ENCODE measurements at places on chromosomes 5 and 9.

GRCh38 chr5:169003721-169004541, 297.0 kb downstream of the SLIT3 start:
- DNase-seq, result no peak

DNA sequence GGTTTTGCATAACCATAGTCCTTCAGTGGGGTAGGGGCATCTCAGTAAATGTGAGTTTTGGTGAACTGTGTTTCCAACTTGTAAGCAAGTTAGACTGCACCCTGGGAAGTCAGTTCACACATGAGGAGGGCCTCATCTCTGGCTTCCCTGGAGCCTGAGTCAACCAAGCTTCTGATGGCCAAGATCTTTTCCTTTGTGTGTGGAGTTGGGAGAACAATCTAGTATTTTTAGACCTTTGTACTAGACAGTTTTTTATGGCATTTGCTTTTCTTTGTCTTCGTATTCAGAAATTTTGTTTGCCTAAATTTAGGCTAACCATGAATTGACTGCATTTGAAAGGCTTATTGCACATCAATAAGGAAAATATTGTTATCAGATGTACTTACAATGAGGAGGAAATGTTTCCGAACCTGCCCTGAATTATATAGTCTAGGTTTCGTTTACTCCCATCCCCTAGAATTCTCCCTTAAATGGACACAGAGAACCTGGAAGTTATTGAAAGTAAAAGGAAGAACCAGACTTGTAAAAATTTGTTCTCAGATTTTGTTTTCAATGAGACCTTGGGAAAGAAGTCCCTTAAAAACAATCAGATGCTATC, 204.6 kb downstream of the AOPEP start:
- no peak for DNase-seq

GRCh38 chr5:179168664-179169063, 108.5 kb downstream of the ZNF354C start:
- DNase-seq, result no peak

DNA sequence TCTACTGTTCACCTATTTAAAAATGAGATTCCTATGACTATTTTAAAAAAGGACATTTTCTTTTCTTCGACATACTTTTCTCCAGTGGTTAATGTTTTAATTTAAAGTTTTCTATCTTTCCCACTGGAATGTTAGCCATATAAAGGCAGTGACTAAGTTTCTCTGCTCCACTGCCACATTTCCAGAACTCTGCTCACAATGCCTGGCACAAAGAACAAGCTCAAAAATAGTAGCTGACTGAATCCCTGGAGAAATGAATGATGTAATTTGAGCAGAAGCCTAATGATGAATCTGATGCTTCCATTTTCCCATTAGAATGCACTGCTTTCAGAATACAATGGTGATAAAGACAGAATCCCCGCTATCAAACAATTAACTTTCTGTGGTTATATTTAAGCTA, 817.8 kb downstream of the MTRR start:
- DNase-seq, result no peak

- DNase-seq, result no peak
Measured at GRCh38 chr5:141868541-141868940, 9.7 kb downstream of the PCDH1 start.

- peak; percentile 25 for DNase-seq
Measured at GRCh38 chr5:9622971-9623421, 7.2 kb downstream of the TAS2R1 start.

- no peak for DNase-seq
Measured at GRCh38 chr9:87827341-87827740, 55.3 kb upstream of the SPATA31E1 start.

GRCh38 chr5:96901384-96901783, 25.1 kb downstream of the ERAP2 start:
- DNase-seq, result no peak

DNA sequence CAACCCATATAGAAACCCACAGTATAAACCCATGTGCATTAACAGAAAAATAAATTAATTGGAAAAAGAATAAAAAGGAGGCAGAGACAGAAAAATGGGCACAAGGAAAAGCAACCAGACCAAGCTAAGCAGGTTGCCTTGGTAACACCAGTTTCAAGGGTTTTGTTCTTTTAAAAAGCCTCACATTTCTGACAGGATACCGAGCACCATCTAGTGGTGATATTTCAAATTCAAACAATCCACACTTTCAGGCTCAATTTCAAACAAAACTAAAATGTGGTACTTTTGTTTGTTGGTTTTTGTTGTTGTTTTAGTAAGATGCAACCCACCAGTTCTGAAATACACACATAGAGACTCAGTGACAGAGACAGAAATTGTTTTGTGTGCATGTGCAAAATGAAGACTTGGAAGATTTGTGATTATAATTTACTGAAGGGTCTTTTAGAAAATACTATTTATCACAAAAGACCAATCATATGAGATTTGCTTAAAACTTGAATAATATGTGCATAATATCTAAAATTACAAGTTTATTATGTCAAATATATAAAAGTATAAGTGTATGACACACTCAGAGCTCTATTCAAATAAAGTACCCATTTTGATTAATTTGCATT, 318.2 kb downstream of the SLCO4C1 start:
- DNase-seq, result no peak

DNA sequence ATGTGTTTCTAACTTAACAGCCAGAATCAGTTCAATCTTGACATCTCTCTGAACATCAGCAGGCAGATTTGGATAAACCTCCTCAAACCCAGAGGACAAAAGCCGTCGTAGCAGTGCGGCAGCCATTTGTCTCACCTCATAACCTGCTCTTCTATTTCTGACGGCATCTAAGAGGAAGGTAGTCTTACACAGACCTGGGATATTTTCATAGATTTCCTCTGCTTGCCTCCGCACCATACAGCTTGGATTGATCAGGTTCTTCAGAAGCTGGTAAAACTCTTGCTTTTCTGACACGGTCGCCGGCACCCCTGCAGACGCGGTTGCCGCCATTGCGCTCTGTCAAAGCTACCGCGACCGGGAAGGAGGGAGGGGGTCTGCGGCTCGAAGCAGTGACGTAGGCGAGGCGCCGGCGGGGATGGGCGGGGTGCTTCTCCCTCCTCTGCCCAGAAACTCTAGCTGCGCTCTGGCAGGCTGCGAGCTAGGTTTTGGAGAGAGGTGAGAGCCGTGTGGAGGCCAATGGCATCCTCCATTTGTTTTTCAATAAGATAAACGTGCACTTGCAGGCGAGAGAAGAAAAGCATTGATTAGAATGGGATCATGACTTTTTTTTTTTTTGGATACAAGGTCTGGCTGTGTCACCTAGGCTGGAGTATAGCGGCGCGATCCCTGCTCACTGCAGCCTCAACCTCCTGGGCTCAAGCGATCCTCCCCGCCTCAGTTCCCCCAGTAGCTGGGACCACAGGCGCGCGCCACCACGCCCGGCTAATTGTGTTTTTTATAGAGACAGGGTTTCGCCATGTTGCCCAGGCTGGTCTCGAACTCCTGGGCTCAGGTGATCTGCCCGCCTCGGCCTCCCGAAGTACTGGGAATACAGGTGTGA, at the start of gene RANBP6:
TSS of gene RANBP6 (minus strand) at position 347 of the 880 bp plus-strand sequence. CDS start at position 330, 17 bp downstream.
- peak; percentile 46 for DNase-seq

DNA sequence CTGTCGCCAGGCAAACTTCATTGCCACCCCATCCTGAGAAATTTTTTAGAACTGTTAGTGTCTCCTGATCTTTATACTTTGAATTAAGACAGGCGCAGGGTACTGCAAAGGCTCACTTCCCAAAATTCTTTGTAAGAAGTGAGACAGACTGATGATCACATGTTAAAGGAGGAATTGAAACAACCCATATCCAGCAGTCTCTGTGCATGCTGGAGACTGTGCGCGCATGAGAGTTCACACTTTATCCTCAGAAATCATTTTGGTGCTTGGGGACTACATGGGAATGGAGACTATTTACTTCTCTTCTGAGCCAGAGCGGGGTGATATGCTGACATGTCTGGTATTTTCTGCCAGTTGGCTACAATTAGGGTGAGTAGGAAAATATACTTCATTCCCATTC, 91.2 kb downstream of the ZNF474 start:
- no peak for DNase-seq

GRCh38 chr5:76607353-76607871, 15.8 kb downstream of the F2RL2 start:
- DNase-seq, result no peak

DNA sequence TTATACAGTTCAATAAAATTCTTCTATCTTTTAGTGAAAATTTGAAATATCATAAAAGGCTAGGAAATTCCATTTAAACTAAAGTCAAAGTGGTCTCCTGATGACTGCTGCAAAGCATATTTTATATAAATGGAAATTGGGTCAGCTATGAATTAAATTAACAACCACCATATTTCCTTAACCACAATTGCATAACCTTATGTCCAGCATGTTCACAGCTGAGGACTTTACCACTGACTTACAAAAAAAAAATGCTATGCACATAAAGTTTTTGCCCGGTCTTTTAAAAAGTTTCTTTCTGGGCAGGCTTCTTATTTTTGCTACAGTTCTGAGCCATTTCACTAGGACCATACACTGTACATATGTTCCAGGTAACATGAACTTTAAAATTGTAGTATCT, 208.6 kb upstream of the RGMB start:
- no peak for DNase-seq

DNA sequence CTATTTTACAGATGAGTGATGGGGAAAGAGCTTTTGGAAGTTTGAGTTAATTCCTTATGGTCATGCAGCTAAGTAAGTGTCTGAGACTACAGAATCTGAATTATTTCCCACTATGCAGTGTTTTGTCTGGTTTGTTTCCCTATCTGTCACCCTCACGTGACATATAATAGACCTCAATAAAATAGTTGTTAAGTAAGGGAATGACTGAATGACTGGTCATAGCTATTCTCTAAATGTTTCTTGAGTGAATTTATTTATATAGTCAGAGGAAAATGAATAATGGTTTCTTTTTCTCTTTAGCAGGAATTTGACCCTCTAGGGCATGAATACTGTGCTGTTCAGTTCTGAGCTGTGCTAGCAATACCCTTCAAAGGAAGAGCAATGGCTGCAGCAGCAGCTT, 10.3 kb downstream of the TRIM32 start:
- DNase-seq, result no peak

DNA sequence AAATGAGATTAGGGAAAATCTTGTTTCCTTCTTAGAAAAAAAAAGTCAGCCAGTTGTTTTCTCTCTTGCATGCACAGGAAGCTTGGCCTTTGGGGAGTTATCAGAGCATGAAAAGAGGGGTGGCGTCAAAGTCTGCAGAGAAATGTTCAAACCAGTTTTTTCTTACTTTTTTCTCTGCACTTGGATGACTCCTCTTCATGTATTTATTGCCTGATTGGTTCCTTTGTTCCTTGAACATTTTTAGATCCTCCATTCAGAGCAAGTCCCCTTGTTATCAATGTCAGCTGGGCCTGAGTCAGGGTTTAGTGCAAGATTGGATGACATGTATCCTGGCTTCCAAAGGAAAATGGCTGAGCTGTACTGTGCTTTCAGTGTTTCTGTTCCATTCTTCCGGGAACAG, 392.6 kb upstream of the BRINP1 start:
- no peak for DNase-seq

- no peak for DNase-seq
Measured at GRCh38 chr5:61455179-61456006, 123.3 kb downstream of the ZSWIM6 start.

- DNase-seq, result no peak
Measured at GRCh38 chr5:117776977-117777376, 1202.4 kb upstream of the SEMA6A start.

DNA sequence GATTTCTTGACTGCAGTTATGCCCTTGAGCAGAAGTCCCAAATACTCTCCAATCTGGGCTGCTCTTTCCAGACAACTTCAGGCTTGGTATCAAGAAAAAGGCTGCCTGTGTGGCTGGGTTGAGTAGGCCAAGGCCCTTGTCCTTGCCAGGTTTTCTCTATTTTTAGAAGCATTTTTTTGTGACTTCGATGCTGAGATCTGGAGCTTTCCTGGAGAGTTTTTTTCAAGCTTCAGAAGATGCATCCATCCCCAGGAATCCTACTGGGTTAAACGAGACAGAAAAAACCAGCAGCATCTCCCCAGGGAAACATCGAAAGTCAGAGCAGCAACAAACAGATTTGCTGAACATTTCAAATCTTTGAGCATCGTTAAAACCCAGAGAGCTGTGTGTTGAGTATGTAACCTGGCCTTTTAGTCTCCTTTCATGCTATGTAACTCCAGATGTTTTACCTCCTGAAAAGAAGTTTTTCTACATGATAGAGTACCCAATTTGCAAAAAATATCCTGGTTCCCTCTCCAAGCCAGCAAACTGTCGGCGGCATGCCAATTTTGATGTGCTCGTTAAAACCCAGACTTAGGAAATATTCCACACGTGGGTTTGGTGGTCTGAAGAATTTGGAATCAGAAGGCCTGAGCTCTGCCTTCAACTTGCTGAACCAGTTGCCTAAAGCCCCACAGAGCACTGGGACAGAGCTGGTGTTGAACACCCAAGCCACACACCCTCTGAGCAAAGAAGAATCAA, 98.1 kb upstream of the ALDH1B1 start:
- no peak for DNase-seq

DNA sequence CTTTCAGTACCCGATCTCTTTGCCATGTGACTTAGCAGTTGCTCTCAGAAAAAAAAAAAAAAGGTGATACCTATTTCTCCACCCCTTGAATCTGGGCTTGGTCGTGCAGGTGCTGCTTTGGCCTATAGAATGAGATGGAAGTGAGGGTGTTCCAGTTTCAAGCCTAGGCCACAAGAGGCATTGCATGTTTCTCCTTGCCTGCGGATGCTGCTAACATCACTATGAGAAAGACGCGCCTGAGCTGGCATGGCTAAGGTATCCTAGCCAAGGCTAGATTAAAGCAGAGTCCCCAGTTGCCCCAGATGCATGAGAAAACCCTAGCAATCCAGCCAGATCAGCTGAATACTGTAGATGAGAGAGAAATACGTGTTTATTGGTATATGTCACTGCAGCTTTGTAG, 14.7 kb upstream of the CSF1R start:
- DNase-seq, result no peak

GRCh38 chr9:131807144-131807983, 67.5 kb upstream of the RAPGEF1 start:
- DNase-seq, result no peak

DNA sequence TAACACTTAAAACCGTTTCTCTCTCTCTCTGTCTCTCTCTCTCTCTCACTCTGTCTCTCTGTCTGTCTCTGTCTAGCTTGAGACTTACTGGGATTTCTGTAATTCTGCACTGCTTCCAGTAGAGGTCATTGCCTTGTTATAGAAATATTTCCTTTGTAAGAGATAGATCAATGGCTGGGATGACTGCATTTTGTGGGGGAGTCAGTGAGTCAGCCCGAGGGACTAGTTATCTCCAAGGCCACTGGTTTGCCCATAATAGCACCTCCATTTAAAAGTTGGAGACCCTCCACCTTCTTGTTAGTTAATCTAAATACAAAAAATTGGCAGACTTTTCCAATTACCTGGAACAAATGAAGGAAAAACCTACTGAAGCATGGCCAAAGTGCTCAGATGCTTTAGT, 547.2 kb downstream of the LRRC70 start:
- DNase-seq, result no peak

GRCh38 chr9:14909961-14910805, at the start of gene FREM1:
TSS of gene FREM1 (minus strand) at chr9:14910428. CDS start at chr9:14868977, 41,451 bp downstream.
- DNase-seq, result no peak

DNA sequence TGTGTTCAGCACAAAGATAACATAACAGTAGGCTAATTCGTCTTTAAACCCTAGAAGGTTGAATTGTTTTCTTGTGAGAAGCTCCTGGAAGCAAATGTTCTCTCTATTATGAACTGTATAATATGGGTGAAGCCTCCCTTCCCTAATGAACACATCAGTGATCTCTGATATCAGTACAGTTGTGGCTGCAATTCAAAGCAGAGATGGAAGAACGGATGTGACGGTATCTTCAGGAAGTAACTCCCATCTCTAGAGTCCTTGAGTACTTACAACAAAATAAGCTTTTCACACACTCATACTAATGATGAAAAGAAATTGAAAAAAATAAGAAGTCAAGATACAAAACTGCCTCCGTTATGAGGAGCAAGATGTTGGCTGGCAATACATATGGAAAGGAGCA, 4.5 kb downstream of the HCN1 start:
- no peak for DNase-seq

Data from AG09319 (cell line).